KBM-7 (cell line): ENCODE measurements at places on chromosomes 13 and 19.

DNA sequence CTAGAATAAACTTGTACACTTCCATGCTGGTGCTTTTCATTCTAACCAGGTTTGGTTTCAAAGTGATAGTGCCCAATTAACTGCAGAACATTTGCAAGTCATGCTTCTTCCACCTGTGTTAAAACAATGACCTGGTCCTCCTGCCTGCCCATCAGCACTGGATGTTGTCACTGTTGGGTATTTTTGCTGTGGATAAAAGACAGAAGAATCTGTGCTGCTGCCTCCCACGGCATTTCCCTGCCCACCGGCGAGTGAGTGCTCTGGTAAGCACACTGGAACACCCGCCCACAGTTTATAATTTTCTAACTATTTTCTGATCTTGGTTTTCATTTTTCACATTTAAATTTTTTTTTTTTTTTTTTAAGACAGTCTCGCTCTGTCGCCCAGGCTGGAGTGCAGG is 2.3 kb upstream of the AKAP8 start:
- DNase-seq = no peak

DNA sequence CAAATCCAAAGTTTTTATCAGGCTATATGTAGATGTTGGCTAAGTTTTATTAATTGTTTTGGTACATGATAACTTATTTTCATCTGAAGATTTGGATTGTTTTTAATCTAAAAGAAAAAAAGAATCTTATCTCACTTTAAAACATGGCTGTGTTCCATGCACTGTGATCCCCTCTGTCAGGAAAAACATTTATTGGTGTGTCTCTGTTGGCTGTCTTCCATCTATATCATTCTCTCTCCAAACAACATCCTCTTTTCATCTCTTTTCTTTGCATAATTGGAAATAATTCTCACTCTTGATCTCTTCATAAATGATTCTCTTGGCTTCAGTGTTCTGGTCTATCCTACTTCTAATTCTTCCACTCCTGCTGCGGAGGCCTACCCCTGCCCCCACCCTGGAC is 4.2 kb downstream of the NALCN start:
- DNase-seq = no peak

DNA sequence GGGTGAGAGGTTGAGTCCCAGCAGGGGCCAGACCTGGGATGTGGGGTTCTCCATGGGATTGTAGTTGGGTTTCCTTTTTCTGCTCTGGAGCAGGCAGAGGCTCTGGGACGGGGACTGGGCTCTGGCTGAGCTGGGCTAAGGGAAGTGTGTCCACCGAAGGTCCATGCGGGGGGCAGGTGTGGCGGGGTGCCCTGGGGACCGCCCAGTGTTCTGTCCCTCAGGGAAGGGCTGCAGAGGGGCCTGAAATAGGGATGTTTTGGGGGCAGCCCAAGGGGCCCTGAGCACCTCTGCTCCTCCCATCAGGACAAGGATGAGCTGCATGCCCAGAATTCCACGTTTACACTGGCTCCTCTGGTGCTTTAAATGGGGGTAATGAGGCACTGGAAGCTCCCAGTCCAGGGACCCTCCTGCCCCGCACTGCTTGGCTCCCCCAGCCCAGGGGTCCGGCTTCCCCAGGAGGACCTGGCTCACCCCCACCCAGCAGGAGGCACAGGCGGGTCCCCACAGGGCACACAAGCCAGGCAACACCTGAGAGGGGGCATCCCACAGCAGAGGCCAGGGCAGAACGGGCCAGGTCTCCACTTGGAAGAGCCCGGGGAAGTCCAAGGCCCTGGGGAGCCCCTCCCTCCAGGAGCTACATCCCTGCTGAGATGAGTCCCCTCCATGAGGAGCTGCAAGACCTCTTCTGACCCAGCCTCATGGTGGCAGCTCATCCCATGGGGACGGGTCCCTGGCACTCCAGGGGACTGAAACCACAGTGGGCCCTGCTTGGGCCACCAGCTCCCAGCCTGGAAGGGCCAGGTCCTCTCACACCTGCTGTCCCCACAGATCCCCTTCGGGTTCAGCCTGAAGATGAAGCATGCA is 14.7 kb upstream of the ZNF14 start:
- DNase-seq = no peak

DNA sequence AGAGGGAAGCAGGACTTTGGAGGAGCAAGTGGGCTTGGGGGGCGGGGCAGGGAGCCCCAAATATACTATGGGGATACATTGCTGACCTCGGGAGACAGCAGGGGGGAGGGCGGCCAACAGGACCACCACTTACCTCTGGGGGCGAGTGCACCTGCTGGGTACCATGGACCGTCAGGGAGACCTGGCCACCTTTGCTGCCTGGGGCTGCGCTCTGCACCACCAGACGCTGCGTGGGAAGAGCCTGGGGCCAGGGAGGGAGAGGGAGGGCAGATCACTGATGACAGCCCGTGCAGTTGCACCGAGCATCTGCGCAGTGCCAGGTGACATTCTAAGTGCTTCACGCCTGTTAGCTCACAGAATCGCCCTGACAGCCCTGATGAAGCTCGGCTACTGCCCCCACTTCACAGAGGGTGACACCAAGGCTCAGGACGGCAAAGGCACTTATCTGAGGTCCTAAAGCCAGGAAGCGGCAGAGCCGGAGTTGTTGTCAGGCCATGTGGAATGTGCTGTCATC is 24.1 kb downstream of the RFX1 start:
- no peak for DNase-seq

DNA sequence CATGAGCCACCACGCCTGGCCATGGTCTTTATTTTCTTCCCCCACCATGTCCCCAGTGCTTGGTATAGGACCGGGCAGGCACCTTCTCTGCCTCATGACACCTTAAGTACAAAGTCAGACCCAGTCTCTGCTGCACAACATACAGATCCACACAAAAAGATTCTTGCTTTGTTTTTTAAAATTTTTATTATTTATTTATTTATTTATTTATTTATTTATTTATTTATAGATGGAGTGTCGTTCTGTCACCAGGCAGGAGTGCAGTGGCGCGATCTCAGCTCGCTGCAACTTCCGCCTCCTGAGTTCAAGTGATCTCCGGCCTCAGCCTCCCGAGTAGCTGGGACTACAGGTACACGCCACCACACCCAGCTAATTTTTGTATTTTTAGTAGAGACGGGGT is 2.5 kb upstream of the NFIX start:
- no peak for DNase-seq

DNA sequence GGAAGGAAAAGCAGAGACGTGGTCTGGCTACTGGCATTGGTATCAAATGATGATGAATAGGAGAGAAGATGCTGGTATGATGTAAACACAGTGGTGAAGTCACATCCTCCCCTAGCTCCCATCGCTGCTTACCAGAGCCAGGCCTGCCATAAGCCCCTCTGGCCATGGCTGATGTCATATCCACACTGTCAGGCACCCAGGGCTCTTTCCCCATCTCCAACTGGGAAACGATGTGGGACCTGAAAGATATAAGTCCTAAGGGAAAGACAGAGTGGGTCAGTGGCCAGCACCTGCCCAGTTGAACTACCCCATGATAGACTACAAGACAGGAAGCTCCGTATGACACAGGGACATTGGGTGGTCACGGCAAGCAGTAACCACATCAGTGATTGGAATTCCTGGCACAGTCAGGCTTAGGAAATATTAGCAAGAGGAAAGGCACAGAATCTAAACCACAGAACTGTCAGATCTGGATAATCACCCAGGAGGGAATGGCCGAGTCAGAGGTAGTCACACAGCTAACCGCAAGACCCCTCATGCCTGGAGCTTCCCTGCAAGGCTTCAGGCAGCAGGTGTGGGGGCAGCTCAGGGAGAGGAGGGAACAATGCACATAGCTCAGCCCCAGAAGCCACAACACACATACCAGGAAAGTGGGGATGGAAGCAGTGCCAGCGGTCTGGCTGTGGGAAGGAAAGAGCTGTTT is 3.8 kb downstream of the ZNF792 start:
- DNase-seq = no peak
